ENCODE measurements at places on chromosomes 4 and X.

GRCh38 chr4:140637836-140638235 lies 69.1 kb upstream of the UCP1 start:
- peak; percentile 12 for DNase-seq

- no peak for DNase-seq
Measured at GRCh38 chrX:131792789-131793462, 230.2 kb upstream of the STK26 start.

GRCh38 chrX:53476371-53476770 lies 42.2 kb upstream of the HSD17B10 start:
- no peak for DNase-seq

DNA sequence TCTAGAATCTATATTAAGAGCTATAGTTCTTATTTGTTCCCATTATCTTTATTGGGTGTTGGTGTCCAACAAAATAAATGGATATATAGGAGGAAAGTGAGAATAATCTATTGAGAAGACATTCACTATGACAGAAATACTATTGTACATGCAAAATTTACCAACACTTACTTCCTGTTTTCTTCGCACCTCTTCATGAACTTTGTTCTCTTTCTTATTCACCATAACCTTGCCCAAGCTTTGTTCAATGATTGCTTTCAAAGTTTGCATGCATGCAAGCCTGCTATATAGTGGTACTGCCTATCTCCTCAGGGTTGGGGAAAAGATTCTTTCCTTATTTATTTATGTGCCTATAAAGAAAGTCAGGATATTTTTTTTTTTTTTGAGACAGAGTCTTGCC lies 176.4 kb upstream of the JADE1 start:
- DNase-seq: no peak

GRCh38 chr4:42385516-42385915 lies 11.8 kb upstream of the SHISA3 start:
- DNase-seq: no peak

DNA sequence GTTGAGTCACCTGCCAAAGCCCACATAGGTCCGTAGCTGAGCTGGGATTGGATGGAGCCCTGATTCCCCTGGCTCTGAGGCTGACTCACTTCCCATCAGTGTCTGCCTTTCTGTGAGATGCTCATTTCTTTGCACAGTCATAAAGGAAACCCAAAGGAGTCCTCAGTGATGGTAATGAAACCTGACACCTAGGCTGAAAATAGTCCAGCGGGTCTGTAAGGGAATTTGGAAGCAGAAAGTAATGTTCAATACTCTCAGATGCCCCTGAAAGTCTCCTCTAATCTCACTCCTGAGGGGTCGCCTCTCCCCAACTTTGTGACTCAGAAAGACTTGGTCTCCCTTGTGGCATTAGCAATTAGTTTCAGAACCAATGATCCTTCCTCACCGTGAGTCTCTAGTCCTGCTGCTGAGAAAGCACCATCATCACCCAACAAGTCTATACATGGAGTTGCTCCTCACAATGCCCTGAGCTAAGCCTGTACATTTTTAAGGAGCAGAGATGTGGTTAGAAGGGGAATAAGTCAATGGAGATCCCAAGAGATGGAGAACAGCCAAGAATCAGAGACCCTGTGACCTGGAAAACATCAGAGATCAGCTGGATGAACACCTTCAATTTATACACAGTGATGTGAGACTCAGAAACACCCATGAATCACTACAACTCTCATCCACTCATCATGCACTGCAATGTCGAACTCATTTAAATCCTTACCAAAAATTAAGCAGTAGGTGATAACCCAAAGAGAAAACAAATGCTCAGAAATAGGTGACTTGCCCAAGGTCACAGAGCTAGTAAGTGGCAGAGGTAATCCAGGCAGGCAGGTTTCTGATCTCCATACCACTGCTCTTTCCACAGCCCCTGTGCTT lies 219.0 kb upstream of the CPEB2 start:
- DNase-seq: no peak

DNA sequence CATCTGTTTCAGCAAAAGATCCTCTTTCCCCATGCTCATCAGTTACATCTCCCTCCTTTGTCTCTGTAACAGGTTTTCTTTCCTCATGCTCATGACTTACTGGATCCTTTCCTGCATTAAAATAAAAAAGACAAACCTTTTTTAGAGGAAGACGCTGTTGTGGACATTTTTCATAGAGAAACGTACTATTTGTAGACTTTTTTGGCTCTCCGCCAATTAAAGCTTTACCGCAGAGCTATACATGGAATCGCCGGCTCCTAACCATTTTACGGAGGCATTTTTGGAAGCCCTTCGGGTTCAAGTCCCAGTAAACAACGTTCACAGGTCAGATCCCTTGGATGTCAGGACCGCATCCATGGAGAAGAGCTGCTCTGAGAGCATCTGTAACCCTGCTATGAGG lies 1.3 kb downstream of the FAM9C start:
- DNase-seq: no peak

DNA sequence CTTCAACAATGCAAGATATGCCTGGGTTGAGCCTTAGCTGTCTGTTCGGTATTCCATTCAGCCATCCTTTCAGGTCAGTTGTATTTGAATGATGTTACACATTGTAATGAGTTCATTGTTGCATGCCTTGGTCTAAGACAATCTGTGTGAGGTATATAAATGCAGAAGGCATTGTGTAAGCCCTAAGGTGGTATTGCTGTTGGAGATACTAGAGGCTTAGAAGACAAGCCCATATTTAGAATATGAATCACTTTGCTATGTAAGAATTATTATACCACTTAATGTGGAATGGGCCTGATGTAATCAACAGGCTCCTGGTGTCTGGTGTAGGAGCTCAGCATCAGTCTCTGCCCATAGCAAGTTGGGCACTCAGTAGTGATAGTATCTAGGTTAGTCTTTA lies 473.4 kb upstream of the GNPDA2 start:
- DNase-seq: no peak

GRCh38 chr4:74661427-74662201 lies 132.7 kb downstream of the BTC start:
- DNase-seq: no peak

- no peak for DNase-seq
Measured at GRCh38 chr4:80035336-80035735, 37.7 kb downstream of the ANTXR2 start.

DNA sequence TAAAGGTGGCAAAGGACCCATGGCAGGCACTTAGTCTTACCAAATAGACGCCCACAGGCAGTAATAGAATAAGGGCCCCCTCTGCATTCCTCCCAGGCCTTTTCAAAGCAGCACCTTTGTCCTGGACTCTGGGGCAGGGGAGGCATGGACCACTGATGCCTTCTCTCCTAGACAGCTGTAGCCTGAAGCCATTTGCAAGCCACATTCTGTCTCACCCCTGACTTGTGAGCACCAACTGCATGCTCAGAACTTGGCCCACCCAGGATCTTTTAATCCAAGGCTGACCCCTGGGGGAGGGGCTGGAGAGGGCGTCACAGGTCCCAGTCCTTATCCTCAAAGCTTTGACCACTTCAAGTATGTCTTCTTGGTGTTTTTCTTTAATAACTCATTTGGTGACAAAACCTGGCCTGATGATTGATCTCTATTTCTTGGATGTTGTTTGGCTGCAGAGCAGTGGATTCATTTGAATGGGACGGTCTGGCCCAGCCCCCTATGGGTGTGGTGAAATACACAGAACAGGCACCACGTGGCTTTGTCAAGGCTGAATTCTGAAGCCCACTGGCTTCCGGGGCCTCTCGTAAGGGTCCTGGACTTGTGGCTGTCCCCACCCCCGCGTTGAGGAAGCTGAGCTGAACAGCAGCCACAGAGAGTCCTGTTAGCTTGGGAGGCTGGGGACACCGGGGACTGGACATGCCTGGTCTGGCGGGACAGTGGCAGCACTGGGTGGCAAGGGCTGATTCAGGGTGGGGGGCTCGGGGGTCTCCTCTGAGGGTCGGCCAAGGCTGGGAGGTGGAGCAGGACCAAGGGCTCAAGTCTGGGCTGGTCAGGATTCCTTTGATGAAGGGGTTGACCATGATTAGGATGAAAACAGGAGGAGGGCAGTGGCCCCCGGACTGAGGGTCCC lies 36.6 kb downstream of the ADRA2C start:
- DNase-seq: no peak

DNA sequence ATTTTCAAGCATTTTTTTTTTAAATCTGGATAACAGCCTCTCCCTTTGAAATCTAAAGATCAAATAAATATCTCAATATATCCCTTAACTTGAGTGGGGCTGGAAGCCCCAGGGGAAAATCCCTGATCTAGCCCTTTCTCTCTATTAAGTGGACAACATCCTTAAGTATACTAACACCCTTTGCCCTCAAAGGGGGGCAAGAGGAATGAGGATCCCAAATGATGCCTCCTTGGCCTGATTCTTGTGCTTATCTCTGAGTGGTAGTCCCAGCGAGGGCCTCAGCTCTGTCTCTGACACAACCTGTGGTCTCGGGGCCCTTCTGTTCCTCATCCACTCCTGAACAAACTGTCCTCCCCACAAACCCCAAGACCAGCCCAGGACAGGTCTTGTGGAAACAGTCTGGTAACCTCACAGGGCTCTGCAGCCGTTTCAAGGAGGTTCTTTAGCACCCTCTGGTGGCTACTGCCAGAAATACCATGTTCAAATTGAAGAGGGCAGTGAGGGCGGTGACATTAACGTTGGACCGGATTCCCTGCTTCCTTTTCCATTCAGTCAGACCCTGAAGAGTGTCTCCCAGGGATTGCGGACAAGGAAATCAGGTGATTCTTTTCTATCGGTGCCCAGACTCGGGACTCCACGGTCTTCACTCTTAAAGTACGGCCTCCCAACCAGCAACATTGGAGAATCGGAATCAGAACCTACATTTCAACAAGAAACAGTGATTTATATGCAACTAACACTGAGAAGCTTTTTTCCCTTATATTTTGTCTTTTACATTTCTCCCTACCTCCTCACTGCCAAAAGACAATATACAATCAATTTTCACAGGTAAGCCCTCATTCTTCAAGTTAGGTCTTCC lies 13.0 kb downstream of the CXCL13 start:
- DNase-seq: peak; percentile 25

DNA sequence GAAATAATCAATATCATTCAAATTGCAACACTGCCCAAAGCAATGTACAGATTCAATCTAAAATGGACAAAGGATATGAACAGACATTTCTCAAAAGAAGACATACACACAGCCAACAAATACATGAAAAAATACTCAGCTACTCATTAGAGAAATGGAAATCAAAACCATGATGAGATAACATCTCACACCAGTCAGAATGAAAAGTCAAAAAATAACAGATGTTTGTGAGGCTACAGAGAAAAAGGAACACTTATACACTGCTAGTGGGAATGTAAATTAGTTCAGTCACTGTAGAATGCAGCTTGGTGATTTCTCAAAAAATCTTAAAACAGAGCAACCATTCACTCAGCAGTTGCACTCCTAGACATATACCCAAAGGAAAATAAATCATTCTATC lies 205.2 kb downstream of the DKK2 start:
- no peak for DNase-seq

- DNase-seq: peak; percentile 21
Measured at GRCh38 chr4:147586637-147587036, 30.6 kb upstream of the TMEM184C start.

DNA sequence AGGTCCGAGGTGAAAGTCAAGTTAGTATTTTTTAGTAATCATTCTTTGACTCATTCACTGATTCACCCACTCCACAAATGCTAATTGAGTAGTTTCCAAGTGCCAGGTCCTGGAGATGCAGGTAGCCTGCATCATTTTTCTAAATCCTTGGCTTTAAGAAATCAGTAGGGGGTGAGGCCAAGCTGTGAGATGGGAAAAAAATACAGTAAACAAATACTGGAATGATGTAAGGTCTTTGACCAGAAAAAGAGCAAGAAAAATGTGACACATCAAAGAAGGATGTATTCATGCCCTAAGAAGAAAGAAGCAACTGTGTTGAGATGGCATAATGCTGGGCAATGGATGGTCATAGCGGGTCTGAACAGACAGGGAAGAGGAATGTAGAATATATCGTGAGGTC lies 1386.6 kb downstream of the PCDH7 start:
- DNase-seq: no peak

GRCh38 chrX:46636223-46636622 lies 62.7 kb downstream of the CHST7 start:
- DNase-seq: no peak

DNA sequence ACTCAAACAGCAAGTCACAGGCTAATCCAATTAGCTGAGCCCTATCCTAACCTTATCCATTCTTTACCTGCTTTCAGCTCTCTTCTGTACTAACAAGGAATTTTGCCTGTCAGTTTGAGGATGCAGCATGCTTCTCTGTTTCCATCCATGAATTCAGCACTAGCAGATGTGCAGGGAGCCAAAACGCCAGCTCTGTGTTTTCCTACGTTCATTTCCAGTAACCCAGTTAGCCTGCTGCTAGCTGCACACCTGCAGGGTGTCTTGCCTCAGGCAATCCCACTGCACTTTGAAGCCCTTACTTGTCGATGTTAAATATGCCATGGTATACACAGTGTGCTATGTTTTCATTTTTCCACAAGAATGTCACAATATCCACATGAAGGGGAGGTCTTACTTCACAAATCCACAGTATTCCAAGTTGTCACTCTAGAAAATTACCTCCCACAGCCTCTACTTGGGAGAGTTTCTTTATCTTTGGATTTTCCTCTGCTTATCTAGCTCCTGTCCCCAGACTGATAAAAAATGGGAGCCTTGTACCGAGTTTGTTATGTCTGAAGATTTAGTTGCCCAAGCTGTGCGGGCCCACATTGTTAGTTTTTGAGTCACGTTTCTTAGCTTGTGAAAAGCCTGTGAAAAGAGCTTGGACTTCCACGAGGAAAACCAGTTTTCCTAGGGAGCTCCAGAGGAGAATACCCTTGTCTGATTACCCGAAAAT lies 127.6 kb upstream of the HHIP start:
- DNase-seq: no peak

DNA sequence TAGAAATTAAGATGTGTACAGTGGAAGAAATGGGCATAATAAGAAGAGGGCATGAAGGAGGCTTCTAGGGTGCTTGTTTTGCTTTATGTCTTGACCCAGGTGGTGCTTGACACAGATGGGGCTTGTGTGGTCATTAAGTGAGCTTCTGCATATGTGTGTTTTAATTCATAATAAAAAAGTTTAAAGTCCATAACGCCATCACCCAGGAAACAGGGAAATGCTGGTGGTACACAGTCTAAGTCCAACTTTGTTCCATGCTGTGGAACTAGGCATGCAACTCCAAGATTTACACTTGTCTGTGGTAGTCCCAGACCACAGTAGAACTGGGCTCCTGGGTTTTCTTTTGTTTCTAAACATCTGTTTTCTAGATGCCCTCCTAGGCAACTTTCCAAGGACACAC lies 511.9 kb downstream of the MID1IP1 start:
- DNase-seq: no peak

GRCh38 chrX:14873676-14874049 lies 442 bp downstream of the MOSPD2 start:
- DNase-seq: no peak

DNA sequence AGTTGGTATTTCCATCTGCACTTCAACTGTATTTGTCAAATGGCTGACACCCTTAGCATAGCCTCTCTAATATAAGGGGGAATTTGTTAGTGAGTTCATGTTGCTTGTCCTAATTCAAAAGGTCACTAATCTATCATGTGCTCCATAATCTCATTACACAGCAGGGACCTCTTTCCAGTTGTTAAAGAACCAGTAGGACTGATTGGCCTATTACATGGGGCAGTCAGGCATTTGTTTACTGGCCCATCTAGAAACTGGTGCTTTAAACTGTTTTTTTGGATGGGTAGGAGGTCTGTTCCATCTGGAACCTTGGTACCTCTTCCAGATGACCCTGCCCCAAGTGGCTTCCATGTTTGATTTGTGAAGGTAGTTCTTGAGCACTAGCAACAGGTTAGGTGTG lies 11.4 kb downstream of the ANK2 start:
- no peak for DNase-seq

GRCh38 chr4:1211891-1212545 lies 36.9 kb downstream of the CTBP1 start:
- no peak for DNase-seq

Data from GM12864 (cell line).